ENCODE measurements at places on chromosomes 12 and 14.

- H3K4me3 ChIP-seq = no peak overlapping the region
- DNase-seq = no peak
- no peaks in the 10 kb centered on the region for H3K4me1 ChIP-seq
- H3K36me3 ChIP-seq = no peaks in the 10 kb centered on the region
- no peaks in the 10 kb centered on the region for H3K27me3 ChIP-seq
These were observed 55.3 kb upstream of the STON2 start for GRCh38 chr14:81455390-81455789.

- H3K4me1 ChIP-seq = peaks cover 3% of the 10 kb centered on the region
- no peaks in the 10 kb centered on the region for H3K27me3 ChIP-seq
- no peak for DNase-seq
- no peak overlapping the region for H3K27ac ChIP-seq
- H3K4me3 ChIP-seq = no peak overlapping the region
These were observed 227.5 kb downstream of the SSPN start for GRCh38 chr12:26422839-26423398.

DNA sequence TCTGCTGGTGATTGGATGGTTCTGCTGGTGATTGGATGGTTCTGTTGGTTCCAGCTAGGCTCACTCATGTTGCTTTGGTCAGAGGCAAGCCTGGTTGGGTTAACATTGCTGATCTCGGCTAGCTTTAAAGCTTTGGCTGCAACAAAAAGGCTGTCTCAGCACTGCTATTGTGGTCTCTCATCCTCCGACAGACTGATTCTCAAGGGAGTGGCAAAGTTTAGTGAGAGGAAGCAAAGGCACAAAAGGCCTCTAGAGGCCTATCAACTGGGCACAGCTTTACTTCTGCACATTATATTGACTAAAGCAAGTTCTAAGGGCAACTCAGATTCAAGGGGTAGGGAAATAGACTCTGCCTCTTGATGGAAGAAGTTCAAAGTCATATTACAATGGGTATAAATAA is 84.7 kb upstream of the LGR5 start:
- DNase-seq = no peak
- no peaks in the 10 kb centered on the region for H3K36me3 ChIP-seq
- no peaks in the 10 kb centered on the region for H3K27me3 ChIP-seq
- H3K27ac ChIP-seq = no peak overlapping the region
- no peaks in the 10 kb centered on the region for H3K4me1 ChIP-seq

DNA sequence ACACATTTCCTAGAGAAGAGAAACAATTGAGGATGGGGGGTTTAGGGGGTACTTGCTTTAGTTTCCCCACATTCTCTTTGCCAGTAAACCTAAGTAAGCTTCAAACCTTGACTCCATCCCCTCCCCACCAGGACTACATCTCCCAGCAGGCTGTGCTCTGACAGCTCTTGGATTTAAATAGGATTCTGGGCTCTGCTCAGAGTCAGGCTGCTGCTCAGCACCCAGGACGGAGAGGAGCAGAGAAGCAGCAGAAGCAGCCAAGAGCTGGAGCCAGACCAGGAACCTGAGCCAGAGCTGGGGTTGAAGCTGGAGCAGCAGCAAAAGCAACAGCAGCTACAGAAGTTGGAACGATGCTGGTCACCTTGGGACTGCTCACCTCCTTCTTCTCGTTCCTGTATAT is 20.6 kb downstream of the RDH12 start:
- no peak for DNase-seq
- no peaks in the 10 kb centered on the region for H3K4me1 ChIP-seq
